Epithelial cell of prostate (primary cell): ENCODE measurements at places on chromosomes 3 and 15.

DNA sequence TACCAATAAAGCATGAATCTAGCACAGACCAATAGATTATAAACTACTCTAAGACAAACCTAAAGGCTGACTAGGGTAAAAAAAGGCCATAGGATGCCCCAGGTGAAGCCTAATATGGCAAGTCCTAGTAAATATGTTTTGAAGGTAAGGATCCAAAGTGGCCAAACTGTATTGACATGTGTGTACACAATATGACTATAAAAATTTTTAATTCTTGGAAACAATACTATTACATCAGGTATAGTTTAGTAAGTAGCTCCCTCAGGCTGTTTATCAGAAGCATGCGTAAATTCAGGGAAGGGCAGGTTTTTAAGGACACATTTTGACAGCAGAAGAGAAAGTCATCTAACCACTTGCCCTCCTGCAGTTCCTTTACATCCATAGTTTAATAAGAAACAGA is 18.8 kb downstream of the GNB4 start:
- DNase-seq, result no peak

- no peak for DNase-seq
Measured at GRCh38 chr3:32842531-32842931, 24.7 kb downstream of the TRIM71 start.

- no peak for DNase-seq
Measured at GRCh38 chr3:192889679-192890078, 28.0 kb downstream of the MB21D2 start.

DNA sequence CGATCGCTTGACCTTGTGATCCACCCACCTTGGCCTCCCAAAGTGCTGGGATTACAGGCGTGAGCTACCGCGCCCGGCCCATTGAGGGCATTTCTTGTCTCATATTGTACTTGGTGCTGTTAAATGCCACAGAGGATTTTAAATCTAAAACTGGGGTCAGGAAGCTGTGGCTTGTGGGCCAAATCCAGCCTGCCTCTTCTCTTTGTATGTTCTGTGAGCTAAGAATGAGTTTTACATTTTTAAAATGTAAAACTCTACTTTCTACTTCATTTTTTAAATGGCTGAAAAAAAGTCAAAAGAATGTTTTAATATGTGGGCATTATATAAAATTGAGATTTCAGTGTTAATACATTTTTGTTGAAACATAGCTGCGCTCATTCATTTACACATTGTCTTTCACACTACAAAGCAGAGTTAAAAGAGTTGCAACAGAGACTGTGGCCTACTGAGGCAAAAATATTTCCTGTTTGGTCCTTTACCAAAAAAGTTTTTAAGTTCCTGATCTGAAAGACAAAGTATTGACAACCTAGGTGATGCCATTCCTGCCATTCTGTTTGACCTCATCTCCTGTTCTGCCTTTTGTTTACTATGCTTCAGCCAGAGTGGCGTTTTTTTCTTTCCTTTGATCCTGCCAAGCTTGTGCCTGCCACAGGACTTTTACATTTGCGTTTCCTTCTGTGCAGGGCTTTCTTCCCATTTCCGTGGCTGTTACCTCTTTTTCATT is 50.4 kb downstream of the PDCD6IP start:
- DNase-seq, result no peak

- DNase-seq, result no peak
Measured at GRCh38 chr3:194285850-194286197, 65.3 kb downstream of the CPN2 start.

- DNase-seq, result peak; percentile 5
Measured at GRCh38 chr3:104521606-104522336, 844.9 kb upstream of the ALCAM start.

- no peak for DNase-seq
Measured at GRCh38 chr3:196966526-196967401, 1.9 kb downstream of the PIGZ start.

DNA sequence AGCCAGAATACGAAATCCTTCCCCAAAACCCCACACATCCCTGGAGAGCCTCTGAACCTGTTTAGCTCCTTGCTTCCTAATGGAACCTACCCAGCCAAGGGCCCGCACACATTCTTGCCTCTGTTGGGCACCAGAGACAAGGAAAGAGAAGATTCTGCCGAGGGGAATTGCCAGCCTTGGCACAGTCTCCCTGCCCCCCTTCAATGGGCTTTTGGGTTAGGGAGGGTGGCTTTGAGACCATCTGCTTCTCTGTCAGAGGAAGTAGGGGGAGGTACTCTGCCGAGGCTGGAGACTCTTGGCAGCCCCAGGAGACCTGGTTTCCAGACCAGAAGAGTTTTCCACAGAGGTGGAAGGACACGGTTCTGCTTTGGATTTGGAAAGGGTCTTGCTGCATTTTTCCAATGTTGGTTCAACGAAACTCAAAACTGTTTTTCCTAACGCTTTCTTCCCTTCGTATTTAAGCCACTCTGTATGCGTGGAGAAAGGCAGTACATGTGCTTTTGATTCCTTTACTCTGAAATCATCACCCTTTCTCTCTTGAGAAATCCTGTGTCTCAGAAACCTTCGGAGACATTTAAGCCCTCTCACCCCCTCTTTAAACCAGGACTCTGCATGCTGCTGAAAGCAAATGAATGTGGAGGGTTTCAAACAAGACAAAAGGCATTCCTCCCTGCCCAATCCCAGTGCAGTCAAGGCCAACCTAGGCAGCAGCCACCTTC is 78.8 kb upstream of the PRR23C start:
- DNase-seq, result no peak

DNA sequence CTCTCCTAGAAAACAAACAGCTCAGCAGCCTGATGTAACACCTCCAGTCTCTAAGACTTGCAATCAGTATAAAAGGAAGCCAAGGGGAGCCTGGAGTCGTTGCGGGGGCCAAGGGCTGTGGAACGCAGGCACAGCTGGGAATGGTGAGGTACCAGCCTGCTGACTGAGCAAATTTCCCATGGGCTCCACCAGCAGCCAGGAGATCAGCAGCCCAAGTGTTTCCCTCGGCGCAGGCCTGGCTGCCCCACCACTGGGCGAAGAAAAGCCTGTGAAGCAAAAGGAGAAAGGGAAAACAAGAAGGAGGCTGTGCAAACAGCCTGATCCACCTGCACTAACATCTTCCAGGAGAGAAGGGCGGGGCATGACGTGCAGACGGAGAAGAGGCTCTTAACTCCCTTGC is 155.3 kb downstream of the SHQ1 start:
- DNase-seq, result no peak

GRCh38 chr3:53357458-53357857 is 10.1 kb upstream of the DCP1A start:
- no peak for DNase-seq

- no peak for DNase-seq
Measured at GRCh38 chr3:44870375-44871061, 3.9 kb upstream of the TGM4 start.
